ENCODE measurements at places on chromosomes 1 and 21. TPM values are rescaled to one million over a fixed set of nuclear protein-coding genes. Genes with fewer than 3 reads are reported as not detected.

SLC9C2 gene
- not detected for total RNA-seq

BRINP3 gene
- total RNA-seq, result 0.25 TPM

TLCD4 gene
- 2.0 TPM for total RNA-seq

WNT3A gene
- not detected for total RNA-seq

BMP8B gene
- total RNA-seq, result 0.49 TPM

CD46 gene
- total RNA-seq, result 66.9 TPM

OXCT2 gene
- 1.9 TPM for total RNA-seq

S100A12 gene
- not detected for total RNA-seq

TDRD10 gene
- total RNA-seq, result not detected

IFI44L gene
- total RNA-seq, result 1.4 TPM

GUCA2A gene
- not detected for total RNA-seq

TNFSF4 gene
- 4.6 TPM for total RNA-seq

CLEC20A gene
- 0.33 TPM for total RNA-seq

FCRLB gene
- total RNA-seq, result 6.8 TPM

All from mesangial cell (primary cell).